Spinal cord (tissue), 10 donors: ENCODE measurements at places on chromosomes 11 and 22.

DNA sequence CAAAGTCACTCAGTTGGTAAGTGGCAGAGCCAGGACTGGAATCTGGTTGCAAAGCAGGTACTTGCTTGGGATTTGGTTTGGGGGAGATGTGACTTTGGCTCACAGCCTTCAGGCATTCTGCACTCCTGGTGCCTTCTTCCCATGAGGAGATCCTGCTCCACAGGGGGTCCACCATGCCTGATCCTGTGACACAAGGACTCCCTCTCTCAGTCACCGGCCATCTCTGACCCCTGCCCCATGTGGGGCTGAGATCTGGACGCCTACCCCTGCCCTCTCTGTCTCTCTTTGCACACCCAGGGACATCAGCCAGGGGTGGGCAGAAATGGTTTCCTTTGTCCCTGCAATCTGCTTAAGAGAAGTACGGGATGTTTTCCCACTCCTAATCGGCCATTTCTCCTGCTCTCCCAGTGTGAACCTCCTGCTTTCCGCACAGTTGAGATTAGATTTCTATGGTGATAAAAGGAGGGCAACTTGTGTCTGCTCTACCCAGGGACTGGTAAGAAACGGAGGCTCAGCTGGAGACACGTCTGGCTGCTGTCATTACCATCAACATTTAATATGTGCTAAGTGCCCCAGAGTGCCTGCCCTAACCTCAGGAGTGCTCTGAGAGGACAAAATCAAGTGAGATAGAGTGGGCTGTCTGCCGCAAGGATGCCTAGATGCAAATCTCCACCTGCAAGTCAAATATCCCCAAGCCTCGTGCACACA, 11.1 kb upstream of the FXYD6 start:
- H3K4me3 ChIP-seq = no peak overlapping the region
- DNase-seq = no peak
- peaks cover 10% of the 10 kb centered on the region for H3K4me1 ChIP-seq
- H3K36me3 ChIP-seq = no peaks in the 10 kb centered on the region

- H3K4me1 ChIP-seq = peaks cover 3% of the 10 kb centered on the region
- H3K27me3 ChIP-seq = no peaks in the 10 kb centered on the region
- no peak for DNase-seq
- H3K4me3 ChIP-seq = no peak overlapping the region
- H3K27ac ChIP-seq = no peak overlapping the region
- H3K36me3 ChIP-seq = no peaks in the 10 kb centered on the region
These were observed 132.7 kb upstream of the SESN3 start for GRCh38 chr11:95363708-95364107.

DNA sequence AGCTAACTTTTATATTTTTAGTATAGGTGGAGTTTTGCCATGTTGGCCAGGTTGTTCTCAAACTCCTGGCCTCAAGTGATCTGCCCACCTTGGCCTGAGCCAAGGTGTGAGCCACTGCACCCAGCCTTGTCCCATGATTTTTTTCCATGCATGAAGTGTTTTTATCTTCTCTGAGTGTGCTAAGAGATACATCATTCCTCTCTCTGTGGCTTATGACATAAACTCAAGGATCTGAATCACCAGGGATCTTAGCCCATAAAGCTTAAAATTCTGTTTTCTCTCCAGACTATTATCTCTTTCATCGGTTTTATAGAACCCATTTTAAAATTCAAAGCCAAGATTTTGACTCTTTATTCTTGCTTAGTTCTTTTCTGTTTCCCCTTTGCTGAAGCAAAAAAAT, 48.4 kb upstream of the C11orf58 start:
- peaks cover 3% of the 10 kb centered on the region for H3K4me1 ChIP-seq
- no peaks in the 10 kb centered on the region for H3K27me3 ChIP-seq
- no peak overlapping the region for H3K4me3 ChIP-seq
- no peaks in the 10 kb centered on the region for H3K36me3 ChIP-seq
- no peak overlapping the region for H3K27ac ChIP-seq

- H3K36me3 ChIP-seq = no peaks in the 10 kb centered on the region
- no peaks in the 10 kb centered on the region for H3K4me1 ChIP-seq
- no peak overlapping the region for H3K4me3 ChIP-seq
- peak; percentile 78 for DNase-seq
- H3K27ac ChIP-seq = no peak overlapping the region
These were observed 32.7 kb downstream of the NARS2 start for GRCh38 chr11:78542007-78542406.

- DNase-seq = no peak
- no peaks in the 10 kb centered on the region for H3K27me3 ChIP-seq
- no peaks in the 10 kb centered on the region for H3K36me3 ChIP-seq
- H3K4me1 ChIP-seq = peaks cover 34% of the 10 kb centered on the region
- H3K4me3 ChIP-seq = no peak overlapping the region
- H3K27ac ChIP-seq = no peak overlapping the region
These were observed 13.5 kb downstream of the MYEOV start for GRCh38 chr11:69307421-69307820.

DNA sequence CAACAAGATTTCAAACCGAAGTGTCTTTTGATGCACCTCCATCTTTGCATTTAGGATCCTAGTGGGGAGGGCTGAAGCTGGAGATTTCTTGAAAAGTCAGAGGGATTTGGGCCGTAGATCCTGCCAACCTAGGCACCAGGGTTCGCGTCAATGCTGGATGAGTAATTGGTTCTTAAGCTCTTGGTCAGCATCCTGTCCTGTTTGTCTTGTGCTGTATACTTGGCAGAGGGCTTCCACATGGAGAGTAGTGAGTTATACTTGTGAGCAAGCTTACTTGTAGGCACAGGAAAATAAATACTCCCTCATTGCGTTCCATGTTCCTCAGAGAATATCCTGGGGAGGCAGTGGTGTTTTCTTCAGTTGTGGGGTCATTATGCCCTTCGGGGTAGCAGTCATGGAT, 12.6 kb downstream of the INSC start:
- H3K4me3 ChIP-seq = no peak overlapping the region
- no peaks in the 10 kb centered on the region for H3K36me3 ChIP-seq
- DNase-seq = no peak

DNA sequence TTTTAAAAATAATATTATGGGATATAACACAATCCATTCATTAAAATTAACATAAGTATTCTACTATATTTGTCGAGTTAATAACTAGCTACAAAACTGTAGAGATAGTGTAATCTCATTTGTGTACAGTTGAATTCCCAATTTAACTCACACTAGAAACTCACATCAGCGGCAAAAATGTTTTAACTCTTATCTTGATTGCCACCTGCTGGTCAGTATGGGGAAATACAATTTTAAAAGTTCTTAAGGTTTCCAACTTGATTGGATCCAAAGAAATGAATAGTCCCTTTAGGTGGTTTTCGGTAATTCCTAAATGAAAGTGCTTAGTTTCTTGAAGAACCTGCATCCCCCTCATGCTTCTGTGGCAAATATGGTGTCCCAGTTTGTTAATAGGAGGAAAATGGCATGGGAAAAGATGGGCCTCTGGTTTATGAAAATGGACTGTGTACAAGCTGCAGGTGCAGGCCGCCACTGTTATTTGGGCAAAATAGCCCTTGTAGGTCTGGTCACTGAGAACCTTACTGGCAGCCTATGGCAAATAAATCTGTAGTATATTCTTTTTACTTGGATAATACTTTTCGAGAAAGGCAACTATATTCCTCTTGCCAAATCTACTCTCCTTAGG, 33.7 kb upstream of the SLC17A6 start:
- no peak overlapping the region for H3K27ac ChIP-seq
- no peaks in the 10 kb centered on the region for H3K27me3 ChIP-seq
- DNase-seq = peak; percentile 33
- no peaks in the 10 kb centered on the region for H3K4me1 ChIP-seq
- no peak overlapping the region for H3K4me3 ChIP-seq
- H3K36me3 ChIP-seq = no peaks in the 10 kb centered on the region

GRCh38 chr11:64661146-64661545, 61.9 kb downstream of the NRXN2 start:
- no peak overlapping the region for H3K4me3 ChIP-seq
- no peak for DNase-seq
- H3K27ac ChIP-seq = peak overlapping the region; percentile 25
- H3K4me1 ChIP-seq = peaks cover 19% of the 10 kb centered on the region
- H3K36me3 ChIP-seq = peaks cover 60% of the 10 kb centered on the region

DNA sequence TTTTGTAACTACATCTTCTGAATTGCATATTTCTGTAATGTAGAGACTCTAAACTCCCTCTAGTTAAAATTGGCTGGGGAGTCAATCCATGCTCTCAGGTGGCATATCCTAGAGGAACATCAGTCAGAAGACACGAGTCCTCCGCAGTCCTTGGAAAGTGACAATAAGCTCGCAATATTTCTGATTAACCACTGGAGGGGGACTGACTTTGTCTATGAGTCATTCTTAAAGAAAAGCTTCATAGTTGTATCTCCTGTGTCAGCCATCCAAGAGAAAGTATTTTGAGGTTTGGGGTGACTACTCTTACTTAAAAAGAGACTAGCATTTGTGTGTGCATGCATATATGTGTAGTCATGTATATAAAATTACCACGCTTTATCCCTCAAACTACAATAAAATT, 60.2 kb downstream of the SLN start:
- DNase-seq = no peak
- no peaks in the 10 kb centered on the region for H3K27me3 ChIP-seq
- H3K27ac ChIP-seq = no peak overlapping the region
- H3K36me3 ChIP-seq = peaks cover 4% of the 10 kb centered on the region

GRCh38 chr11:116257092-116257491, 515.7 kb downstream of the BUD13 start:
- no peak for DNase-seq
- no peaks in the 10 kb centered on the region for H3K4me1 ChIP-seq
- no peak overlapping the region for H3K4me3 ChIP-seq
- H3K27ac ChIP-seq = no peak overlapping the region

- DNase-seq = no peak
- peaks cover 18% of the 10 kb centered on the region for H3K27me3 ChIP-seq
- H3K4me3 ChIP-seq = no peak overlapping the region
- peak overlapping the region; percentile 2 for H3K27ac ChIP-seq
These were observed 43.2 kb upstream of the CREB3L1 start for GRCh38 chr11:46234311-46234710.

DNA sequence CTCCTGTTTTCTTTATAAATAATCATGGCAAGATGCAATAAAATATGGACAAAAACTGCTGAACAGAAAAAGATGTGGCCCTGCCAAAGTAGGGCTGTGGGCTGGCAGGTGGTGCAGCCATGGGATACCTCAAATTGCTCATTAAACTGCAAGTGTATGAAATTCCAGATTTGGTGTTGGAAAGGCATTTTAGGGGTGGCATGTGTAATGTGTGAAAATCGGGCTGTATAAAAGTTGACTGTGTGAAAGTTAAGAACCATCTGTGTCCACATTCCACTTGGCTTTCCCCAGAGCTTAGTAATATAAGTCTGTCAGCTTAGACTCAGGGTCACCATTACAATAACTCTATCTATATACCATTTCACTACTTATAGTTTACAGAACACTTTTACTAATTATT, 34.8 kb upstream of the FZD4 start:
- no peak overlapping the region for H3K4me3 ChIP-seq
- H3K27ac ChIP-seq = no peak overlapping the region
- H3K4me1 ChIP-seq = no peaks in the 10 kb centered on the region
- H3K36me3 ChIP-seq = no peaks in the 10 kb centered on the region
- DNase-seq = no peak

DNA sequence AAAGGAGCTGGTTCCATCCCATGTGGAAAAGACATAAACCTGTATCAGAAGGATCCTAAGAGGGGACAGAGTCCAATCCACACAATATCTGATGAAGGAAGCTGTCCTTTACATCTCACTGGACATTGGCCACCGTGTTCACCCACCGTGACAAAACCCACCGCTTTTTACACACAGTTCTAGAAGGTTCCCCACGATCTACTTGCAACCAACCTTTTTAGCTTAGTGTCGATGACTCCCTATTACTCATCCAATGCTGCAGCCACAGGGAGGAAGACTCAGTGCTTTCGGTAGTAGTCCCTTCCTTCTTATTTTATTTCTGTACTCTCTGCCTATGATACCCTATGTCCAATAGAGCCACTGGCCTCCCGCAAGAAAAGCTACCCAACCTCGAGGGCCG, 65.4 kb downstream of the MAPK1 start:
- peaks cover 38% of the 10 kb centered on the region for H3K36me3 ChIP-seq
- H3K27ac ChIP-seq = no peak overlapping the region
- DNase-seq = no peak
- H3K4me3 ChIP-seq = no peak overlapping the region
- H3K4me1 ChIP-seq = peaks cover 8% of the 10 kb centered on the region

- H3K27ac ChIP-seq = no peak overlapping the region
- peaks cover 3% of the 10 kb centered on the region for H3K4me1 ChIP-seq
- no peak for DNase-seq
- peaks cover 36% of the 10 kb centered on the region for H3K36me3 ChIP-seq
- no peaks in the 10 kb centered on the region for H3K27me3 ChIP-seq
- H3K4me3 ChIP-seq = no peak overlapping the region
These were observed 38.3 kb downstream of the USP35 start for GRCh38 chr11:78226684-78227680.

- H3K4me1 ChIP-seq = peaks cover 38% of the 10 kb centered on the region
- peak overlapping the region; percentile 30 for H3K27ac ChIP-seq
- H3K36me3 ChIP-seq = peaks cover 4% of the 10 kb centered on the region
- no peak for DNase-seq
These were observed 161.0 kb downstream of the FEZ1 start for GRCh38 chr11:125335106-125335505.

DNA sequence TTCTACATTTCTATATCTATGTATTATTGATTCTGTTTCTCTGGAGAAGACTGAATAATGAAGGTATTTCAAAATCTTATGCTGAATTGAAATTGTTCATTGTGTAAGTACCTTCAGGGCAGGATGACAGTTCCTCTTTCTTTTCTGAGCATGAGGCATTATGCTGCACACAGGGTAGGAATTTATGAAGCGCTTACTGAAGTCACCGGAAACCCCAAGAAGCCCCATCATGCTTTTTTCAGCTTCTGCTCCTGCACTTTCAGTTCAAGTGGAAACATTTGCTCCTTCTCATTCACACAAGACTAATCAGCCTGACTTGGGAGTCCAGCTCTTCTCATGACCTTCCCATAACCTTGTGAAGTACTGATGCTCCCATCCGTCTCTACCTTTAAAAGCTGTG, 314.7 kb upstream of the SORL1-AS1 start:
- peak overlapping the region; percentile 7 for H3K27ac ChIP-seq
- H3K4me3 ChIP-seq = no peak overlapping the region
- peaks cover 21% of the 10 kb centered on the region for H3K4me1 ChIP-seq
- H3K27me3 ChIP-seq = no peaks in the 10 kb centered on the region
- DNase-seq = no peak

DNA sequence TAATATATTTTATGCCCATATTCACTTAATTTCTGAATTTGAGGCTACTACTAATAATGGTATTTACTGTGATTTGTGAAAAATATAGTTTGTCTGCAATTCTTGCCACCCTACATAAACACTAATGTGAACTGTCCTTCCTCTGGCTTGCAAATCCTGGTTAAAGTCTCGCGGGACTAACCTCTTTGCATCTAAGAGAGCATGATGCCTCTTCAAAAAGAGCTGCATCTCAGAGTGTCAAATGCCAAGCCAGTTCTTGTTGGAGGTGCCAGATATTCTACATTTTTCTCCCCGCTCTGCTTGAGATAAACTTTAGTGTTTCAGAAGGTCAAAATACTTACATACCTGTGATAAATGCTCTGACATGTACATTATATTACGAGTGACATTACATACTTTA, 2.1 kb downstream of the ARHGAP42 start:
- DNase-seq = no peak
- no peak overlapping the region for H3K27ac ChIP-seq
- H3K36me3 ChIP-seq = no peaks in the 10 kb centered on the region
- peak overlapping the region; percentile 85 for H3K4me3 ChIP-seq
